ENCODE measurements at places on chromosomes 5 and 9.

GRCh38 chr5:35745660-35746059 is 111.0 kb upstream of the IL7R start:
- DNase-seq, result no peak

GRCh38 chr9:36486329-36486932 is 86.3 kb upstream of the MELK start:
- no peak for DNase-seq

DNA sequence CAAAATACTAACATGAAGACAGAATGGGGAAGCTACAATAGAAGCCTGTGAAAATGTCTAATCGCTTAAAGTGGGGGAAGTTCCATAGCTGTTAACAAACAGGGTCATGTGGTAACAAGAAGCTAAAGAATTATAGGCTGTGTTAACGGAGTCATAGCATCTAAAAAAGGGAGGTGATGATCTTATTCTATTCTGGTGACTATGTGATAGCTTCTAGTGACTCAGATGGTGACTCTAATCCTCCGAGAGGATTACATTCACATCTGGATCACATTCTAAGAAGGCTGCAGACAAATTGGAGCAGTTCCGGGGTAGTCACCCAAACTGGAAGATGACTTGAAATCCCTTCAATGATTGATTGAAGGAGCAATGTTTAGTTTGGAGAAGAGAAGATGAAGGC is 142.1 kb downstream of the LIFR start:
- no peak for DNase-seq

DNA sequence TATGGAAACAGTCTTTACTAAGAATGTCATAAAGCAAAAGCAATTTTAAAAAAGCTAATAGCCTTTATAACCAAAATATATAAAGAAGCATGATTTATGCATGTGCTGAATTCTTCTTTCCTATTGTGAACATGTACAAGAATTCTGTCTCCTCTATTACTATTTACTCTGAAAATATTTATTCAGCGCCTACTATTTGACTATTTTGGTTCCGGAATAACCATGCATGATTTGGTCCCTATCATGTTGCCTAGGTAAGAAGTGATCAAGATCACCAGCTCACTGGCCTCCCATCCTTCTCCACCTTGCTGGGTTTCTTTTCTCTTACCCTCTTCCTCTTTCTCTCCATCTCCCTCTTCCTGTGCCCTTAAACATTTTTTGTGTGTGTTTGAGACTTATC is 443.8 kb downstream of the SH3GL2 start:
- DNase-seq, result no peak

DNA sequence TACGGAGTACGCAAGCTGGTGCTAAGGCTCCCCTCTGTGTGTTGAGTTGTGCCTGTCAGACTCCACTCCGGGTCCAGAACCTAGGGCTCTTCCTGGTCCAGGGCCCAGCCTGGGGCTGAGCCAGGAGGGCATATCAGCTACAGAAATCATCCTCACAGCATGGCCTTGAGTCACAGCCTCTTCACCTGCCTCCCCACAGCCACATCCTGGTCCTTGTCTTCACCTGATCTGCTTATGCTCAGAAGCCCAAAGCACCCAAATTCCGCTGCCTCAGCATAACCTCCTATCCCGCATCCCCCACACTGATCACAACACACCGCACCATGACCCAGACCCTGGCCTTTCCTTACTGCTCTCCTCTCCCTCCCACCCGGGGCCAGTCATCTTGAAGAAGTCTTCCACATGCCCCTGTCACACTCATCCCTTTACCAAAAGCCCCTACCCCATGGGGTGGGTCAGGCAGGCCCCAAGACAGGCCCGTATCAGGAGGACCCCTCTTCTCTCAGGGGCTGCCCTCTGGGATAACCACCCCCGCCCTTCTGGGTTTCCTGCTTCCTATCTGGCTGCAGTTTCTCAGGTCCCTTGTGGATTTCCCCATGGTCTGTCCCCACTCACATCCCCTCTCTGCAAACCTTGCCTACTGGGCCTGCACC is 1.3 kb upstream of the IL3 start:
- DNase-seq, result no peak

GRCh38 chr5:99320436-99320835 is 391.6 kb upstream of the CHD1 start:
- DNase-seq, result no peak

DNA sequence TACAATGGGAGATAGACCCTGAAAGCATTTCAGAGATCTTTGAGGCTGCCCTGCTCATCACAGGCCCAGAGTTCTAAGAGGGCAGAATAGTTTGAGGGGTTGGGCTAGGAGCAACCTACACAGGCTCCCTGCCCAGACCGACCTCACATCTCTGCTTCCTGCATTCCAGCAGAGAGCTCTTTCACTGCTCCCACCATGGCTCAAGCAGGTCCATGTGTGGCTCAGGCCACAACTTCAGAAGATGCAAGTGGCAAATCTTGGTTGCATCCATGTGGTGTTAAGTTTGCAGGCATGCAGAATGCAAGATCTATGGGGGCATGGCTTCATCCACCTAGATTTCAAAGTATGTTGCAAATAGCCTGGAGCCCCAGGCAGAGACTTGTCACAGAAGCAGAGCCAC is 39.0 kb downstream of the GDA start:
- no peak for DNase-seq

- no peak for DNase-seq
These were observed 1939.8 kb downstream of the EFNA5 start for GRCh38 chr5:105730982-105731381.

DNA sequence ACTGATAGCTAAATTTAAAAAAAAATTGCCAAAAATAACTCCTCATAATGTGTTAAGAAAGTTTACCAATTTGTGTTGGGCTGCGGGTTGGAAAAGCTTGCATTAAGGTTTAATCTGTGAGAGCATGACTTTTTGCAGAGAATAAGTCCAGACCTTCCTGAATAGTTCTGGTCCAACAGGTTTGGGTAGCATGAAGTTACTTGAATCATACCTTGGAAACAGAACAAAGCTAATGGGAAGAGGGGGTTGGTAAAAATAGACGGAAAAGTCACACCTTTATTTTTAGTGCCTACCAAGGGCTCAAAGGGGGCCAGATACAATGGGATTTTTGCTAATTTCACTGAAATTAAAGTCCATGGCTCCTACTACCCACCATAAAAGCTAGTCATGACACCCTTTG is 17.1 kb upstream of the MATR3 start:
- no peak for DNase-seq

DNA sequence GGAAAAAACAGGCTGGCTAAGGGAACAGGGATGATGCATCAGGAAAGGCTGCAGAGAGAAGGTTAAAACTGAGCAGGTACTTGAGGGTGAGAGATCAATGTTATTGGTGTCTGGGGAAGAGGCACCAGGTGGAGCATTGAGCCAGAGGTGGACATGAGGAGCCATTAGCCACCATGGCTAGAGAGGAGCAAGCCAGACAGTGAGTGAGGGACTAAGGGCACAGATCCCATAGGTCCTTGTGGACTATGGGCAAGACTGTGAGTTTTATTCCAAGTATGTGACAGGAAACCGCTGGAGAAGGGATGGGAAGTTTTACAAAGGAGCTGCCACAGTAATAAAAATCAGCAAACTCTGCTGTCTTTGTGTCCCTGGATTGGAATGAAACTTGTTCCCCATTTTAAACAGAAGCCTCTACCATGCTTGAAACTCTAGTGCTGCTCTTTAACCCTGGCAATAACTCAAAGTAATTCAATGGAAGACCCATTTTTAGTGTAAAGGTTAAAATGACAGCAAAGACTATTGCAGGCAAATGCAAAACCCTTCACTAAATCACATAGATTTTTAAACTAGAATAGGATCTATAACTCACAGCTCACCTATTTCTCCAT is 349.8 kb downstream of the ENC1 start:
- no peak for DNase-seq

All from C1 segment of cervical spinal cord (tissue), 14 donors.